ENCODE measurements at places on chromosomes 13 and 19. TPM values are rescaled to one million over a fixed set of nuclear protein-coding genes. Genes with fewer than 3 reads are reported as not detected.

FXYD1 gene
- 65.8 TPM for total RNA-seq

TMEM205 gene
- 144 TPM for total RNA-seq

GJB6 gene
- total RNA-seq, result not detected

- no peaks in the 10 kb centered on the region for H3K36me3 ChIP-seq
- H3K4me3 ChIP-seq, result no peak overlapping the region
- peaks cover 4% of the 10 kb centered on the region for H3K4me1 ChIP-seq
- no peak overlapping the region for H3K27ac ChIP-seq
Measured at GRCh38 chr13:46165485-46166223, 16.3 kb downstream of the LCP1 start.

- peaks cover 33% of the 10 kb centered on the region for H3K4me1 ChIP-seq
- H3K36me3 ChIP-seq, result no peaks in the 10 kb centered on the region
- no peaks in the 10 kb centered on the region for H3K27me3 ChIP-seq
Measured at GRCh38 chr19:40745402-40745780, 4.9 kb downstream of the ACTMAP start.

GRCh38 chr13:87884884-87885283, 213.7 kb downstream of the SLITRK5 start:
- no peak overlapping the region for H3K27ac ChIP-seq
- no peak overlapping the region for H3K4me3 ChIP-seq
- no peak for DNase-seq
- H3K4me1 ChIP-seq, result no peaks in the 10 kb centered on the region
- H3K27me3 ChIP-seq, result no peaks in the 10 kb centered on the region
- H3K36me3 ChIP-seq, result no peaks in the 10 kb centered on the region

GRCh38 chr13:100497389-100497788, 91.2 kb downstream of the GGACT start:
- no peaks in the 10 kb centered on the region for H3K36me3 ChIP-seq
- H3K4me3 ChIP-seq, result no peak overlapping the region
- no peak overlapping the region for H3K27ac ChIP-seq
- H3K27me3 ChIP-seq, result no peaks in the 10 kb centered on the region

DNA sequence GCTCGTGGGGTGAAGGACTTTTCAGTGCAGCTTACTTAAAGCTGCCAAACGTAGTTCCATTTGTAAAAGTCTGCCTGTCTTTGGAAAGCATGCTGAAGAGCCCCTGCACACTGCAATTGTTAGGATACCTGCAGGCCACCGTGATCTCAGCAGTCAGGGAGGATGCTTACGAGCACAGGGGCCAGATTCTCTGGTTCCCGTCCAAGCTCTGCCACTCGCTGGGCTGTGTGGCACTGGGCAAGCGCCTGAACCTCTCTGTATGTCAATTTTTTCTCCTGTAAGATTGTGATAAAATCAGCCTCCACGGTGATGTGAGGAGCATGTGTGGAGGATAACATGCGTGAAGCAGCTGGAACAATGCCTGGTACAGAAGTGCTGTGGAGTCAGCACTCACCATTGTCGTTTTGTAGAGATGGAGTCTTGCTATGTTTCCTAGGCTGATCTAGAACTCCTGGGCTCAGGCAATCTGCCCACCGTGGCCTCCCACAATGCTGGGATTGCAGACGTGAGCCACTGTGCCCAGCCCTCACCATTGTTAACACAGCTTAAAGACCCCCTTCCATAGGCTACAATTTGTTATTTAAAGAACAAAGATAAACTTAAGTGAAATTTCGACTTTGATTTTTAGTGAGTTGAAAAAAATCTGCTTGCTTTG, 3.5 kb downstream of the ADPRHL1 start:
- DNase-seq, result no peak
- H3K4me3 ChIP-seq, result no peak overlapping the region
- H3K27ac ChIP-seq, result no peak overlapping the region
- H3K4me1 ChIP-seq, result no peaks in the 10 kb centered on the region
- H3K27me3 ChIP-seq, result no peaks in the 10 kb centered on the region

DNA sequence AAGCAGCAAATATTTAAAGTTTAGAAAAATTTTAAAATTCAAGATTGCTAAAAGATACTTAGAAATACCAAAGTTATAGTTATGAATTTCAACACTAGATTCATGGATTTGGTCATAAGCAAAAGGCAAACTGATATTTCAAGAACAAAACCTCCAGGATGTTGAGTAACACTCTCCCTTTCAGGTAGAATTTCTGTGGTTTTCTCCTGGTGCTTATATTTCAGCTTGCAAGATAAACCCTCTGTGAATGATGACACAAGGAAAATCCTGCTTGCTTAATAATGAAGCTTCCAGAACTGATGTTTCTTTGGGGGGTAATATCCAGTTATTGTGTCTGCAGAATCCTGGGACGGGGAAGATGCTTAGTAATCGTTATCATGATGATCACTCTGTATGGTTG, 320.3 kb upstream of the EDNRB start:
- no peaks in the 10 kb centered on the region for H3K27me3 ChIP-seq
- H3K36me3 ChIP-seq, result no peaks in the 10 kb centered on the region

GRCh38 chr19:37964109-37964508, 57.1 kb downstream of the SIPA1L3 start:
- H3K27ac ChIP-seq, result no peak overlapping the region
- peaks cover 22% of the 10 kb centered on the region for H3K4me1 ChIP-seq
- H3K4me3 ChIP-seq, result no peak overlapping the region
- no peak for DNase-seq

DNA sequence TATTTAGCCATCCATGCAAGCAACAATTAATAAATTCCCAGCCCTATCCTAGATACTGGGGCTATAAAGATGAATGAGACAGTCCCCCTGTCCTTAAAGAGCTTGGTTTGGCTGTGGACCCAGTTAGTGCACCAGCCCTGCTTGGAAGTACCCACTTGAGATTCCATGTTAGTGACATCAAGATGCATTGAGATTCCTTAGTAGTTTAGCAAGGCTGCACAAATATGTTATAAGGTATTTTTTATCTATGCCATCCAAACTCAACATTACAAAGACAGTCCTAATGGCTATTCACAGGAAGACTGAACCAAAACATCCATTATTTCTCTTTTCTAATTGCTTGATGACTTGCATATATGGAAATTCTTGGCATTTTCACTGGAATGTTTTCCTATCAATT, 48.8 kb upstream of the RAP2A start:
- peaks cover 16% of the 10 kb centered on the region for H3K4me1 ChIP-seq
- no peak overlapping the region for H3K4me3 ChIP-seq
- DNase-seq, result no peak
- H3K27ac ChIP-seq, result no peak overlapping the region
- H3K36me3 ChIP-seq, result peaks cover 6% of the 10 kb centered on the region

DNA sequence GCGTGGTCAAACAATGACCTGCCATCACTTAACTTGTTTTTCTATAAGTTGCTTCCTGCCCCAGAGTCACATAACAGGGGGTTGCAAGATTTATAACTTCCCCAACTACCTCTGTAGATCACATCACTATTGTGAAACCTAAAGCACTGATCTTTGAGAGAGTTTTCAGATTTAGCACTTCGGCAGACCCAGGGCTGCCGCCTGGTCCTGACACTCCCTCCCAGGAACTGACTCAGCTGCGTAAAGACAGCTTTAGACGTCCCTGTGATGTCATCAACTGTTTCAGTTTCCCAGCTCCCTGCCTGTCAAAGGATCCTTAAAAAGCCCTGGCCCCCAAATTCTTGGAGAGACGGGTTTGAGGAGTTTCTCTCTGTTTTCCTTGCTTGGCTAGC, 33.3 kb downstream of the IGFL2 start:
- no peaks in the 10 kb centered on the region for H3K4me1 ChIP-seq
- no peaks in the 10 kb centered on the region for H3K27me3 ChIP-seq
- H3K36me3 ChIP-seq, result no peaks in the 10 kb centered on the region
- no peak overlapping the region for H3K27ac ChIP-seq
- DNase-seq, result no peak
- H3K4me3 ChIP-seq, result no peak overlapping the region

DNA sequence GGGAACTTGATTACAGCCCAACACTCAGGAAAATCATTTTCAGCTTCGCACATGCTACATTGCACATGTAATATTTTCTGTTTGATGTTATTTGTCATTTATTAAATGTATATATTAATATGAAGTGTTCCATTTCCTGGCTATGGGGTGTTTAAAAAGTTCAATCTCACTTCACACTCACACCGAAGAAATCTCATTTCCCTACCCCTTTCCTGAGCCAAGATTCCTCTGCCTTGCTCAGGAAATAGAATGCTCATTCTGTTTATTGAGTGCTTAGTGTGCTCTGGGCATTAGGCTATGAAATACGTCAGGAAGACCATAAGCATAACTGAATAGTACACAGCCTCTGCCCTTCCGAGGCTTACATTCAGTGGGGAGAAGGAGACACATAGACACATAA, 331.9 kb upstream of the TSHZ3 start:
- H3K27ac ChIP-seq, result no peak overlapping the region
- DNase-seq, result no peak
- no peak overlapping the region for H3K4me3 ChIP-seq
- H3K27me3 ChIP-seq, result no peaks in the 10 kb centered on the region
- no peaks in the 10 kb centered on the region for H3K4me1 ChIP-seq

All from thoracic aorta (tissue), 2 donors.